Stimulated activated naive CD4-positive, alpha-beta T cell (primary cell): ENCODE measurements at places on chromosomes 5 and 9.

DNA sequence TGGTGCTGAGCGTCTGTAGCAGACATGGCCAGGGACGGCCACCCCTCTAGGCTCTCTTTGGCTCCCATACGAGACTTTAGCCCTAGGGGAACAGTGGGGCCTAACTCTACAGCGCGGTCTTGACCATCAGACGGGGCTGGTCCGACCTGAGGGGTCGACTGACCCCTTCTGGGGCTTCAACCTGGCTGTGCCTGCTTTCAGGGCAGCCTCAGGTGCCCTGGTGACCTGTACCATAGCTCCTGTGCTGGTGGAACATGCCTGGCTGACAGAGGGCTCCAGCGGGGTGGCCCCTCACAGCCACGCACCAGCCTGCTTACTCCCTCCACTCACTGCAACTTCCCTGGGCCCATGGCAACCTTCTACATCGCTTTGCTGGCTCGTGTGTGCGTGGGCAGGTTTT, 423.4 kb upstream of the SEMA6A start:
- no peak for DNase-seq

GRCh38 chr5:6737043-6737941, 24.1 kb downstream of the TENT4A start:
- DNase-seq: no peak

DNA sequence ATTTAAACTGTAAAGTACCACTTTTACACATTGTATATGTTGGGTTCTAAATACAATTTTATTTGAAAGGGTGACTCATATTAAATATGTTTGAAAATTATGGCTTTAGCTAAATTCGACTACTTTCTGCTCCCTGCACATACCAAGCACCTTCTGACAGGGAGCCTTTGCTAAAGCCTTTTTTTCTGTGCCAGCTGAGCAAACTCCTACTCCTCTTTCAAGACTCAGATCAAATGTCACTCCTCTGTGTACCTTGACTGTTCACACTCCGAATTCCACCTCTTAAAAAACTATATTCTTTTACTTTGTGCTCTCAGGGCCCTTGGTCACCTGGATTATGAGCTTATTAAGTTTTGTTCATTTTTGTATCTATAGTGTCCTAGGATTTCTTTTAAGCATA, 6.5 kb upstream of the OXCT1 start:
- no peak for DNase-seq

DNA sequence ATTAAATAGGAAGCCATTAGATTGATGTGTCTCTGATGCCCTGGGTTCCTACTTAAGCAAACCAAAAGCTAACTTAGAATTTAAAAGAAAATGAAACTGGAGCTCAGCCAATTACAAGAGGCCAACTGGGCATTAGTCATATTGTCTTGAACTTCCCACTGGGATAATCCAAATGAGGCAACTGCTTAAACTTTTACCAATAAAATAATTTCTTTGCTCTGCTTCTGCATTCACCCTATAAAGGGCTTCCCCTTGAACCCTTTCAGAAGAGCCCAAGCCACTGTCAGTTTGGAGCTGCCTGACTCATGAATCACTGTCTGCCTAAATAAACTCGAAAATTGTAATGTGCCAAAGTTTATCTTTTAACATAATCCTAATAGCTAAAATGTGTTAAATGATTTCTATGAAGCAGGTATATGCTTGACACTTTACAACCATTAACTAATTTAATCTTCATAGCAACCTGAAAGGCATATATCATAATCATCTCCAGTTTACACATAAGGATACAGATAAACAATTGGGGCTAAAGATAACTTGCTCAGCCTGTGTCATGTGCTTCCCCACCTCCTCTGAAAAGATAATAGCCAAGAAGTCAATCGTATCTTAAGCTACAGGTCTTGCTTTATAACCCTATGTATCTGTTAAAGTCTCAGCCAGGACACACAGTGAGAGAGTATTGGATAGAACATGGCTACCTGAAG, 11.5 kb downstream of the GPR150 start:
- no peak for DNase-seq

- no peak for DNase-seq
These were observed 34.0 kb upstream of the RXRA start for GRCh38 chr9:134291961-134292871.

DNA sequence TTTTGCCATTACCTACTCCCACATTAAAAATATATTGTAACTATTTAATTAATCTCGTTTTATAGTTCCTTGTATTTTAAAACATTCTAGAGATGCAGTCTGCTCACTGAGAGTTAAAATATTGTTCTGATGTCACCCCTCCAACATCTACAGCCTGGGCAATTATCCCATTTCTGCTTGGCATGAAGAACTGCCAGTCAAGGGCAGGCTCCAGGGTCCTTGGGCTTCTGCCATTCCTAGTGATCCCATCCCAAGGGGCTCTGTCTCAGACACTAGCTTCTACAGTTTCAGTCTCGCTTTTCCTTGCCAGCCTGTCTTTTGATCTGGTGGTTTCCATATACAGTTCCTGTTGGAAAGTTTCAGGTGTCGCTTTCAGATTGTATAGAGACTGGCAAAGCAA, 287.2 kb downstream of the TMEM232 start:
- DNase-seq: no peak

DNA sequence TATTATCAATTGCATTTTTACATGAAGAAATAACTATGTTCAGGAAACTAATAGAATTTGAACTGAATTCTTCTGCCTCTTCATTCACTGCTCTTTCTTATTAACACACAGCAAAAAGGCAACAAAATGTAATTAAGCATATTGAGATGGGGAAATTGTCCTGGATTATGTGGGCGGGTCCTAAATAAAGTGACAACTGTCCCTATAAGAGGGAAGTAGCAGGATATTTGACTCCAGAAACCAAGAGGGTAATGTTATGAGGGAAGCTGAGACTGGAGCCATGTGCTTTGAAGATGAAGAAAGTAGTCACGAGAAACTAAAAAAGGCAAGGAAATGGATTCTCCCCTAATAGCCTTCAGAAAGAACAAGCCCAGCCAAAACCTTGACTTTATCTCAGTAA, 311.2 kb upstream of the PIK3R1 start:
- DNase-seq: no peak

GRCh38 chr5:78496373-78496772, 136.0 kb downstream of the SCAMP1 start:
- DNase-seq: no peak

DNA sequence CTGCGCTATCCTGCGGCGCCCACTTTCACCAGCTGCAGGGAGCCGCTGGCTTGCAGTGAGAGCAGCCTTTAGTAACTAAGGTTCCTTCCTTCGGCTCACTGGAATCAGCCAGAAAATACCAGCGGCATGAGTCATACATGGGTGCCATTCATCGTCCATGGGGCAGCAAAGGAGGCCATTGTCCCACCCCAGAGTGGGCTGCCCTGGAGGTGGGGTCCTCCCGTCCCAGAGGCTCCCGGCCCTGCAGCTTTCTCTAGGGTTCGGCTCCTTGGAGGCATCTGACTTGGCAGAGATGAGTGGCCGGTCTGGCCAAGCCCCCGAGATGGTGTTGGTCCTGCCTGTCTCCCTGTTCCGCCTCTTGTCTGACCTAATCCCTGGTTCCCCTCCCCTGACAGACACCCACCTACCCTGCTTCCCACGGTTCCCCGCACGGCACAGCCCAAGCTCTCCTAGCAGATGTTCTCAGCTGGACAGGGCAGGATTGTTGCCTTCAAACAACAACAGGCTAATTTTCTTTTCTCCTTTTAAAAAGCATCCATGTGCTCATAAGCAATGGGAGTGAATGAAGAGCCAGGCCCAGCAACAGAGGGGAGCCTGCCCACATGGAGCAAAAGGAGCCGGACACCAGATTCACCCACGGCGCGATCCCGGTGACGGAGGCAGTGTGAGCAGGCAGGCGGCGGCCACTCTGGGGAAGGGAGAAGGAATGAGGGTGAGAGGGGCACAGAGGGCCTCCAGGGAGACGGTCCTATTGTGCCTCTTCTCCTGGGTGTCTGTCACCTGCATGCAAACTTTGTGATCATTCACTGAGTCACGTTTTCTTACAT, 97.0 kb upstream of the COL5A1 start:
- no peak for DNase-seq

GRCh38 chr9:73135394-73135793, 16.3 kb upstream of the ANXA1 start:
- no peak for DNase-seq

DNA sequence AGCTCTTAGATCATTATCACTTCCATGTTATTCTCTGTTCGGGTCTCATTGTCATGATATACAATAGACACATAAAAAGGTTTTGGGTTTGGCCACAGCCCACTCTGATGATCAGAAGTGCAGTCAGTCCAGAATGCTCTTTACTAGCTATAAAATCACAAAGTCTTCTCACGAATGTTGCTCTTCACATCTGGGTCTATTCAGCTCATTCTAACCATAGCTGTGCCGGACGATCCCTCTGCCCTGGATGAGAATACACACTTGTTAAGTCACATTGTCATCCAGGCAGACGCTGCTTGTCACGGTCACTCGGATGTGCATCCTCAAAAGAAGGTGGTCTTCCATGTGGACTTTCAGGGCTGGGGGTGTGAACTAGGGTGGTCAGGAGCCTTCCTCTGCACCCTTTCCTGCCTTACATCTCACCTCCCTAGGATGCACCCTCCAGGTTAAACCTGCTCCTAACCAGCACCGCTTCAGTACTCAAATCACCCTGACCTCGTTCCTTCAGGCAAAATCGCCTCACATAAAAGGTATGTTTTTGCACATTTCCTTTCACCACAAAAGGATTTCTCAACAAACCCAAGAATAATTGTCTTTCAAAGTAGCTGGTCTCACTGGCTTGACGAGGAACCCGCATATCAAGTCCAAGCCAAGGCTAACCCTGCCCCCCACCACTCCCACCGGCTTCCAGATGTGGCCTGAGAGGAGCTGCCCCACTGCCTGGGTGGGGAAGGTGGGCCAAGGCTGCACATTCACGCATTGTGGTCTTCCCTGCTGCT, 21.9 kb downstream of the ANKH start:
- DNase-seq: no peak

DNA sequence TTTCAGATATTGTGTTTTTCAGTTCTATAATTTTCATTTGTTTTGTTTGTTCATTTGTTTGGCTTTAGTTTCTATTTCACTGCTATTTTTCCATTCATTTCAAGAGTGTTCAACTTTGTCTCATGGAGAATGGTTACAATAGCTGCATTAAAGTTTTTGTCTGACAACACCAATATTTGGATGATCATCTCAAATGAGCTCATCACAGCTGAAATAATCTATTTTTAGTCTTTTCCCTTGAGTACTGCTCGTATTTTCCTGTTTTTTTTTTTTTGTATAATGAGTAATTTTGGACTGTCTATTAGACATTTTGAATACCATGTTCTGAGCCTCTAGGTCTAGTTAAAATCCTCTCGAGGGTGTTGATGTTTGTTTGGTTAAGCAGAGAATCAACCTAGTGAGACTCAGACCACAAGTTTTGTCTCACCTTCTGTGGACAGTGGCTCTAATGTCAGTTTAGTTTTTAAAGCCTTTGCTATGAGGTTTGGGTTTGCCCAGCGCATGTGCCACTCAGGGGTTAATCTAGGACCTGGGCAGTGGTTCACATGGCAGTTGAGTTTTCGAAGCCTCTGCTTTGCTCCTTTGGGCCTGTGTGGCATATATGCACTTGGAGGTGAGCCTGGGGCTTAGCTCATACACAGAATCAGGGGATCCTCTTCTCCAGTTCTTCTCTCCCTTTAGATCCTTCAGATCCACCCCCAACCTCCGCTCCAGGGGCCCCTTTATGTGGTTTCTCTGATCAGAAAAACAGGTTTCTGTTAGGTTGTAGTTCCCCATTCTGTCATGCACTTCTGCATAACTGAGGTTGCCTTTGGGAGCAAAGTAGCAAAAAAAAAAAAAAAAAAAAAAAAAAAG, 79.8 kb downstream of the ARSB start:
- DNase-seq: no peak

GRCh38 chr9:92484563-92484962, 2.3 kb upstream of the ASPN start:
- DNase-seq: no peak

DNA sequence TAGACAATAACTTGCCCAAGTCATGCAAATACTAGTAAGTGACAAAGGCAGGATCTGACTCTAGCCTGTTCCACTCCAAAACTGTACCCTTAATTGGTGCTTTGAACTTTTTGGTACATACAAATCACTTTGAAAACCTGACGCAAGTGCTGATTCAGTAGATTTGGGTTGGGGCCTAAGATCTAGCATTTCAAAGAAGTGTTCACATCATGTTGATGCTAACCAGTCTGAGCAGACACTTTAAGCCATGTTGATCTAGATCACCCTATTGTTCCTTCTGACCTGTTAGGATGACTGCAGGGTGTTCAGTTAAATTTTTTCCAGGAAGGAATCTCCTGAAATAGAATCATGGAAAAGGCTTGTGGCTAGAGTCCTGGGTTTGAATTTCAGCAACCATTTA, 57.7 kb upstream of the CPEB4 start:
- no peak for DNase-seq

DNA sequence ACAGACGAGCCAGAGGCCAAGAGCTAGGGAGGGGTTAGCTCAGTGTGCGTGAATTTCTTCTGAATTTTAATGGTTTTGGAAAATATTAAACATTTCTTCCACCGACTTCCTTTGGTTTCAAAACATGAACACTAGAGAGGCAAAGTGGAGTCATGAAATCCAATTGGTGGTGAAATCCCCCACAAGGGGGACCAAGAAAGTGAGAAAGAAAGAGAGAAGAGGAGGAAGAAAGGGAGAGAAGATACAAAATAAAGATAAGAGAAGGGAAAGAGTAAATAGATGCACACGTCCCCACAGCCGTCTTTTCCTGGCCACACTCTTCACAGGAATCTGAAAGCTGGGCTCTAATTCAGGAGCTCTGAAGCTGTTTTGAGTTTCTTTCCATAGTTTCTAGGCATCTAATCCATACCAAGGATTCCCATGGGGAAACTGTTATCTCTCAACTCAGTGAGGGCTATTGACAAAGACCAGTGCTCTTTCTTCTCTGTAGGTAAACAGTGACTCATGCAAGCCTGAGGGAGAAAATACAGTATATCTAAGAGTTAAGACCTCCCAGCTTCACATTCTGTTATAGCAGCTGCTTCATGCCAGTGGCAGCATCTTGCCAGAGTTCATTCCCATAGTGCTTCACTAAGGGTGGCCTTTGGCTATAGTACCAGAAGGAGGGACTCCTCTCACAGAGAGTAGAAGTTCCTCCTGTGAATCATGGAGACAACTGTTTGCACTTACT, 115.8 kb upstream of the LIFR start:
- DNase-seq: no peak

- DNase-seq: no peak
These were observed 68.2 kb downstream of the UBE2QL1 start for GRCh38 chr5:6516823-6517222.

GRCh38 chr5:3534997-3535396, 60.6 kb upstream of the IRX1 start:
- DNase-seq: no peak
